ENCODE measurements at places on chromosomes 1 and 21.

GRCh38 chr1:116817582-116818064 lies 63.4 kb downstream of the CD2 start:
- peak; percentile 63 for DNase-seq

DNA sequence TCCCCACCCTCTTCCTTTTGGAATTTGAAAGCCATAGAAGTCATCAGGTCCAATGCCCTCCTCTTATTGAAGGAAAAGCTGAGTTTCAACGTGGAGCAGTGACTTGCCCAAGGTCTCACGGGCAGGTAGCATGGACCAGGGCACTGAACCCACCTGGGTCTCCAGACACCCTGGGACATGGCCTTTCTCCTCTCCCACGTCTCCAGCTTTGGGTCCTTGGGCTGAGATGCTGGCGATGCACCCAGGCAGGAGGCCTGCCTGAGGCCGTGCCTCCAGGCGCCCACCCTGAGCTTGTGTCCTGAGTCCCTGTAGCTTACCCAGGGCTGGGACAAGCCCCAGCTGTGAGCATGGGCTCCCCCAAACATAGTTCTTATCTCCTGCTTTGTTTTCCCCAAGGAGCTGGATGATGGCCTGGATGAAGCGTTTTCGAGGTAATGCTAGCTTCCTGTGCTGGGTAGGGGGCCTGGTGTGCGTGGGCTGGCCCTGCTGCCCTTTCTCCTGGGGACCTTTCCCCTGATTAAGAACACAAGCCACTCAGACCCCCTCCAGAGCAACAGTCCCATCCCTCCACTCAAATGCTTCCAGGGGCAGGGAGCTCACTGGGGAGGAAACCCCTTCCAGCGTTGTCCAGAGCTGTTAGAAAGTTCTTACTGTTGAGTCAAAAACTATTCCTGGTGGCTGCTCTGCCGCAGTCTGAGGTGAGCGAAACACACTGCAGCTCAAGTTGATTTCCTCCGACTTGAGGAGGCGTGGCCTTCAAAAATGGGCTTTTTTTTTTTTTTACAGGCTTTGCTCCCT lies 21.6 kb downstream of the LDLRAP1 start:
- no peak for DNase-seq

DNA sequence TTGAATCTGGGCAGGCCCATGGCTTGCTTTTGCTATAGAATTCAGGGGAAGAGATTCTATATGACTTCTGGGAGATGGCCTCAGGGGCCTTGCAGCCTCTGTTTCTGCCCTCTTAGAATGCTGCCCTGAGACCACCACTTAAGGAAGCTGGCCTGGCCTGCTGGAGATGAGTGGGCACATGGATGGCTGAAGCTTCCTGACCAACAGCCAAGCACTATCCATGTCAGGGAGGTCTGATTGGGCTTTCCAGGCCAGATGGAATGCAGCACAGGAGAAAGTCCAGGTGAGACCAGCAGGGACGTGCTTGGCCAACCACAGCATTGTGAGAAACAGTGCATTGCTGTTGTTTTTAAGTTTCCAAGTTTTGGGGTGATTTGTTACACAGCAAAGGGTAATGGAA lies 308.1 kb downstream of the PTPRU start:
- DNase-seq: no peak

GRCh38 chr21:41374867-41375533 lies 13.2 kb downstream of the MX2 start:
- no peak for DNase-seq

DNA sequence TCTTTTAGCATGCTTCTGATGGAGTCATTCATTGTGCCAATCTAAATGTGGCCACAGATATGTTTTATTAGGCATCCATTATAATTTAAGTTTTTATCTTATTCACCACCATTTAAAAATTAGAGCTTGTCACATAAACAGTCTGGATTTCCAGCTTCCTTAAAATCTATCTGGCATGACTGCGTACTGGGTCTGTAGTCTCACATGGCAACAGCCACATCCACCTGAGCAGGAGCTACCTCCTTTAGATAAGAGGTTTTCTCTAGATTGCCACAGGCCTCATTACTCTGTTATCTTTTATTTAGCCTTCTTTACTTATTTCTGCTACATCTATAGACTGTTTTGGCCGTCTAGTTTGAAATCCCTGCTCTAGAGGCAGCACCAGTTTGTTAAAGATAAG lies 29.1 kb downstream of the B3GALT2 start:
- no peak for DNase-seq

- DNase-seq: no peak
Measured at GRCh38 chr1:2801046-2801445, 447 bp downstream of the TTC34 start.
